ENCODE measurements at places on chromosomes 4 and X.

DNA sequence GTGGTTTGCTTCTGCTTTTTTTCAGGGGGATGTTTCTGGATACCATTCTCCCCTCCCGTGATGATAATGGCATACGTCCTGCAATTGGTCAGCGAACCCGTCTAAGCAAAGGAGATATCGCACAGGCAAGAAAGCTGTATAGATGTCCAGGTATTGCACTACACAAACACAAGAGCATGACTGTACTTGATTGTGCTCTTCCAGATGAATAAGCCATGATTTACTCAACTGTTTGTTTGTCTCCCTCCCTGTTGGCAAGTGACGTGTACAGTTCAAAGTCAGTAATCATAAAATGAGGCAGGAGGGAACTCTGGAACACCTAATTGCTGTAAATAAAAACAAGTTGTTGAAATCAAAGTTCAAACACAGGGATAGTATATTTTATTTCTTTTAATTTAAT is 141.4 kb downstream of the TLL1 start:
- DNase-seq, result no peak

DNA sequence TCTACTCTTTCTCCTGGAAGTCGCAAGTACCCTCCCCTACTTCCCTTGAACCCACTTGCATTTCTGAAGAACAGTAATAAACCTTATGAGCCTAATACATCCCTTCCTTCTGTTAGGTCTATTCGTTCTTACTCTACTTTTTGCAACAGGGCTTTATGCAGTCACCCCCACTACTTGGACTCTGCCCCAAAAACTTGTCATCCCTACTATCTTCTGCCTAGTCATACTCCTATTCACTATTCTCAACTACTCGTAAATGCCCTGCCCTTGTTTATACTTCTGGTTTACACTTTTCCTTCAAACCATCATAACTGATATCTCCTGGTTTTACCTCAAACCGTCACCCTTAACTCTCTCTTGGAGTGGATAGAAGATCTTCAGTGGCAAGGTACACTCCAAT is 55.2 kb upstream of the SLIT2 start:
- DNase-seq, result no peak

- no peak for DNase-seq
These were observed 9.9 kb downstream of the CRMP1 start for GRCh38 chr4:5882947-5883346.

DNA sequence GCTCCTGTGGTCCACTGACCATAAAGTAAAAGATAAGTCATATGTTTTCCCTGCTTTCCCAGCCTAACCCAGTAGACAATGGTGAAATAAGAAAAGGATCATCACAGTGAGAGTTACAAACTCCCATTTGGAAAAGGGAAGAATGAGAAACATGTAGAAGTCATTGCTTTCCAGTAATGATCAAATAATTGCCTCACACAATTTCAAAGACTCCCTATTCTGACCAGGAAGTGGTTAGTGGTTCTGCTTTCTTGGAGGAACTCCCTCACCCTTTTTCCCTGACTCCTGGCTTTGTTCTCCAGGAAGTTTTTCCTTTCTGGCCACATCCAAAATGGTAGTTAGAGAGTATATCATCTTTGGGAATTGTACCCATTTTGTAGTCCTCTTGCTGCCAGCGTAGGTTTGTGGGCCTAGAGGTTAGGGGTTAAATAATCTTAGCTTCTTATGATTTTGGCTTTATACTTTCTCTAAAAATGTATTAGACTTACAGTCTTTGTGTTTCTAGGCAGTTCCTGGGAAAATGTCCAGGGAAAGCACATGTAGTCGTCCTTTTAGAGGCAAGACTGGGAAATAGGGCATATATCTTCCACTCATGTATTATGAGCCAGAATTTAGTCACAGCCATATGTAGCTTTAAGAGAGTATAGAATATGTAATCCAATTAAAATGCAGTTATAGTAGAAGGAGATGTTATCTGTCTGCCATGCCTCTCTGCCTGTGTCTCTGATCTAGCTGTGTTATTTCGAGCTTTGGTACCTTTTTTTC is 10.5 kb downstream of the VAMP7 start:
- no peak for DNase-seq

DNA sequence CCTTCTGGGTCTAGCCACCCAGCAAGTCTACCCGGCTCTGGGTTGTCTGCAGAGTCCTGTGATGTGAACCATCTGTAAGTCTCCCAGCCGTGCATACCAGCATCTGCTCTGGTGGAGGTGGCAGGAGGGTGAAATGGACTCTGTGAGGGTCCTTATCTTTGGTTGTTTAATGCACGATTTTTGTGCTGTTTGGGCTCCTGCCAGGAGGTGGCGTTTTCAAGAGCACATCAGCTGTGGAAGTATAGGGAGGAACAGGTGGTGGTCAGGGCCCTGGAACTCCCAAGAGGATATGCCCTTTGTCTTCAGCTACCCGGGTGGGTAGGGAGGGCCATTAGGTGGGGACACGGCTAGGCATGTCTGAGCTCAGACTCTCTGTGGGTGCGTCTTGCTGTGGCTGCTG is 66.5 kb upstream of the ZFP42 start:
- DNase-seq, result no peak

GRCh38 chrX:10124506-10125247 is 32.1 kb upstream of the CLCN4 start:
- no peak for DNase-seq

DNA sequence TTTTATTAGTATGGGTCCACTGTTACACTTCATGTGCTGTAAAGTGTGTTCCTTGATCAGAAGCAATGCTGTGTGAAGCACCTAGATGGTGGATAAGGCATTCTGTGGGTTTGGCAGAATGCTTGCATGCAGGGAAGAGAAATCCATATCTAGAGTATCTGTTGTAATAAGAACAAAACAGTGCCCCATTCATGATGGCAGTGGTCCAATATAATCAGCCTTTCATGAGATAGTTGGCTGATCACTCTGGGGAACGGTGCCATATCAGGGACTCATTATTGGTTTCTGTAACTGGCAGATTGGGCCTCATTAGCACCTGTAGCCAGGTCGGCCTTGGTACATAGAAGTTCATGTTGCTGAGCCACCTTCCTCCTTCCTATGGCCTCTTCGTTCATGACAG is 28.7 kb downstream of the STIM2 start:
- DNase-seq, result no peak

DNA sequence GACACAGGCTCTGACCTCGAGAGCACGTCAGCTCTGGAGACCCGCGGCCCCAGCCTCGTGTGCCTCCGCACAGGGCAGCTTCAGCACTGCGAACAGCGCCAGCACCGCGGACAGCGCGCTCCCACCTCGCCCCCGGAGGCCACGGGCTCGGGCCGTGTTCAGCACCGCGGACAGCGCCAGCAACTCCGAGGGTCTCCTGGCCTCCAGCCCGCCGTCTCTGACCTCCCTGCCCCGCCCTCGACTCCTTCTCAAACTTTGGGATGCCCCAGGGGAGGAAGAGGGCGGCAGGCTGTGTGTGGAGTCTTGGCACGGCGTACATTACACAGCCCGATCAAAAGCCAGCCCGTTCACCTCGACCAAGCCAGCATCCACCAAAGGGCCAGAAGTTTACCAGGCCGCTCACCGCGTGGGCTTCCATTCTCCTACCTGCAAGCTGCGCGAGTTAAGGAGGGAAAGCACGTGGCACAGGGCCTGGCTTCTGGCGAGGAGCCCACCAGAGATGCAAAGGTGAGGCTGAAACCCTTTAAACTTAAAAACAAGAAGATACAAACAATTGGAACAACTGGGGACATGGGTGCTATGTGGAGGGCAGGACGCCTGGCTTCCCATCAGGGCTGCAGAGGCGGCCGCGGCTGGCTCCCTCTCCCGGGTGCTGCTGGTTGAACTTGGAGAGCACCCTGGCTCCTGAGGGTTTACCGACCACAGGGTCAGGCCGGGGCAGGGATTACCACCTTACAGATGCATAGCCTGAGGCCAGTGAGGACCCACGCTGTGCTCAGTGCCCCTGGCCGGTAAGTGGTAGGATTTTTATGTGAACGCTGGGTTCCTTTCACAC is 4.5 kb upstream of the NKX1-1 start:
- peak; percentile 73 for DNase-seq

GRCh38 chrX:150762258-150763165 is 69.3 kb downstream of the MTMR1 start:
- no peak for DNase-seq

- DNase-seq, result no peak
These were observed 6.1 kb upstream of the BOD1L1 start for GRCh38 chr4:13633671-13634070.

Measured in activated T-cell treated with anti-CD3 and anti-CD28 coated beads, Interleukin-2, amount 50 U/mL, for 48 hours (primary cell).